AG09319 (cell line): ENCODE measurements at places on chromosomes 12 and 14.

DNA sequence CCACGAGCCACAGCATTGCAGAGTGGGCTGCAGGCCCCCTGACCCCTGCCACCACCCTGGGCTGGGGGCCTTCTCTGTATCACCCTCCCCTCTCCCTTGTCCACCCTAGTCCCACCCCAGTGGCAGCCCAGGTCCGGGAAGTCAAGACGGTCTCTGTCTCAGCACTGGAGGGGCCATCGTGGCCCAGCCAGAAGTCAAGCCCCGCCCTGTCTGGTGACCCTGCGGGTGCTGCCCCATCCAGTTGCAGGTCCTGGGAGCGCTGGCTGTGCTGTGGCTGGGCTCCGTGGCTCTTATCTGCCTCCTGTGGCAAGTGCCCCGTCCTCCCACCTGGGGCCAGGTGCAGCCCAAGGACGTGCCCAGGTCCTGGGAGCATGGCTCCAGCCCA lies 2.7 kb downstream of the PLD4 start:
- DNase-seq = no peak

DNA sequence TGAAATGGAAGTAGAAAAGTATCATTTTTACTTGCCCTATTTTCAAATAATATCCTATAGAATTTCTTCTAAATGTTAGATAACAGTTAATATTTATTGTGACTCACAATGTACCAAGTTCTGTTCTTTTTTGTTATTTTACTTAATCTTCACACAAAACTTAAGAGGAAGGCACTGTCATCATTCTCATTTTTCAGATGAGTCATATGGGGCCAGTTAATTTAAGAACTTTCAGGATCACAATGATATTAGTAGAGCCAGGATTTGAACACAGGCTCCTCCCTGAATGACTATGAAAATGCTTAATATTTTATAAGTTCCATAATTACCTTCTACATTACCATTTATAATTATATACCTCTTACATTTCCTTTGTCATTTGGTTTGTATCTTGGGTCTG lies 10.4 kb upstream of the TMEM260 start:
- no peak for DNase-seq

GRCh38 chr12:44357494-44357893 lies 518.6 kb downstream of the NELL2 start:
- no peak for DNase-seq

- DNase-seq = no peak
Observed at GRCh38 chr12:9049520-9050133, 60.3 kb downstream of the KLRG1 start.

DNA sequence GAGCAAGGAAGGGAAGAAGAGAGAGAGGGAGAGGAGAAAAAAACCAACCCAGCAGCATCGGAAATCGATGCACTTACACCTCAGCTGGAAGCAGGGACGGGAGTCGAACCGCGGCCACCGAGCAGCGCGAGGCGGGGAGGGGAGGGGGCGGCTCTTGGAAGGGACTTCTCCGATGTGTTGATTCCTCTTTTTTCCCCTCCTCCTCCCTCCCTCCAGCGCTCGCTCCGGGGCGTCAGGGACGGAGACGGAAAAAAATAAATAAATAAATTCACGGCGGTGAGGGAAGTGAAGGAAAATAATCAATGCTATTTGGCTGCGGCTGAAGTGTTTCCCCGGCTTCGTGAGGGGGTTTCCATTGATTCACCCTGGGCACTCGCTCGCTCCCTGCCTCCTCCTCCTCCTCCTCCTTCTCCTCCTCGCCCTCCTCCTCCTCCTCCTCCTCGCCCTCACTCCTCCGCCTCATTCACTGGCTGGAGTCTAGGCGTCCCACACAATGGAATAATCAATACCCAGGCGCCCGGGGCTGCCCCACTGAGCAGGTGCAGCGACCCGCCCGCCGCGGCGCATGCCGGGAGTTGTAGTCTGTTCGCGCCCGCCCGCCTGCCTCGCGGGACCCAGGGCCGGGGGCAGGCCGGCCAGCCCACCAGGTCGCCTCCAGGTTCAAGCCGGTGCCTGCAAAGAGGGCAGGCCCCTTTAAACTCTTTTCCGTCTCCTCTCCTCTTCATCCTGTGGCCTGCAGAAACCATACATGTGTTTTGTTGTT lies at the start of gene ZFHX2:
Gene ZFHX2, minus strand, starts transcription at position 500 of the 763 bp plus-strand sequence. CDS start 16,440 bp downstream, outside the sequence.
- no peak for DNase-seq

- no peak for DNase-seq
Observed at GRCh38 chr14:22384167-22384549, 204.9 kb downstream of the DAD1 start.

DNA sequence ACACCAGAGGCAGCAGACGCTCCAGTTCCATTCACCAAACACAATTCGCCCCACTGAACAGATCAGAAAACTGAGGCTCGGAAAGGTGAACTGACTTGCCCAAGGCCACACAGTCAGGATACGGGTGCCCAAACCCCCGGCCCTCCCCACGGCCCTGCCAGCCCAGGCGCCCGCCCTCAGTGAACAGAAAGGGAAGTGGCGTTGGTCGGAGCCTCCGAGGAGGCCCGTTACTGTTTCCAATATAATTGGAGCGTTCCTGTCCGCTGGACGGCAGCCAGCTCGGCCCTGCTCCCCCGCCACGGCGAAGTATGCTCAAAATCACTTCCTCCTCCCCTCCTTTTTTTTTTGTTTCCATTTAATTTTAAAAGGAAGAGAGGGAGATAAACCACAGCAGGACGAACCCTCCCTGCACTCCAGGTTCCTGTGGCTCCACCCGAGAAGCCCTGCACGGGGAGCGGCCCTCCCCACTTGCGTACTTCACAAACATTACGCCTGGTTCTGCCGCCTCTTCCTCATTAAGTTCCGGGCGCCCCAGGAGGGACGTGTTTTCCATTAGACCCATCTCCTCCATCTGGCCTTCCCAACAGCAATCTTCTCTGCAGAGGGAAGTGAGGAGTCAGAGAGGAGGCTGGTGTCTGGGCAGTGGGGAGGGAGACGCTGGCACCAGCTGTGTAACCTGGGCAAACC lies 61.1 kb downstream of the NCOR2 start:
- no peak for DNase-seq

GRCh38 chr14:43438056-43438455 lies 1069.0 kb downstream of the FSCB start:
- no peak for DNase-seq

DNA sequence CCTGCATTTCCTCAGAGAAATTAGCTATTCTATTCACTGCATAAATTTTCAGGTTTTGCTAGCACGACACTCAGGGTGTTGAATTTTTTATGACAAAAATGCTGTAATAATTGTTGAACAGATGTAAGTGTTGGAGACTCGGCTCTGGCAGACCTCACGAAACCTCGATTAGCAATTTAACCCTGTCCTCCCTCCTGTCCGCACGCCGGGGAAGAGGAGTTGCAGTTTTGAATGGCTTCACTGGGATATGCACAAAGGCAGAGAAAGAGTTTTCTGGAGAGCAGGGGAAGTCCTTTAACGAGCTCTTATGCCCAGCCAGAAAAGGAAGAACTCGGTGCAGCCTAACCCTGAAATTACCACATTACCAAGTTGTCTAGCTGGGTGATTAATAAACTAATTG lies 661.1 kb downstream of the VRK1 start:
- no peak for DNase-seq

GRCh38 chr12:45273717-45274271 lies 57.9 kb downstream of the ANO6 start:
- DNase-seq = peak; percentile 76

DNA sequence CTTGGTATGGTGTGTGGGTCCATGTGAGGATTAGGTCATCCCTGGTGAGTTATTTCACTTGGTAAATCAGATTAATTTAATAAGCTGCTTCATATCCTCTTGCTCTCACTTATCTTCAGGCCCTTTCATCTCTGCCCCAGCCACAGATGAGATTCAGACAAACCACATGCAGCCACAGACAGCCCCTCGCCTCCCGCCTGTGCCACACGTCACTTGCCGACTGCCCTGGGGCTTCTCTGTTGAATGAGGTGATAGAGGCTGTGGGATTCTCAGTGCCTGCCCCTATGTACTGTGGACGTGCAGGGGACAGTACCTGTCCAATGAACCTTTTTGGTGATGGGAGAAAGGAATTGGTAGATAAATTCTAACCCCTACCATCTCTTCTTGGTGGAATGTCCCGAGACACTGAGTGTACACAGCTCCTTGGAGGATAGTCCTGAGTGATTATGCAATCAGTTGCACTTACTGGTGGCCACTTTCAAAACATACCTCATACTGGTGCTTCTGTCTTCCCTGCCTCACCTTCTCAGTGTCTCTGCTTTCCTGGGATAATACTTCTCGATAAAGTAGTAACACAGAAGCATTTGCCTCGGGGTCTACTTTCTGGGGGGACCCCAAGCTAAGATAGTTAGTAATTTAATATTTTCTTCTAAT lies 248.7 kb downstream of the TTC6 start:
- DNase-seq = no peak

- no peak for DNase-seq
Observed at GRCh38 chr12:104737791-104738301, 220.2 kb downstream of the SLC41A2 start.

GRCh38 chr12:109497675-109498074 lies 20.2 kb downstream of the UBE3B start:
- no peak for DNase-seq

DNA sequence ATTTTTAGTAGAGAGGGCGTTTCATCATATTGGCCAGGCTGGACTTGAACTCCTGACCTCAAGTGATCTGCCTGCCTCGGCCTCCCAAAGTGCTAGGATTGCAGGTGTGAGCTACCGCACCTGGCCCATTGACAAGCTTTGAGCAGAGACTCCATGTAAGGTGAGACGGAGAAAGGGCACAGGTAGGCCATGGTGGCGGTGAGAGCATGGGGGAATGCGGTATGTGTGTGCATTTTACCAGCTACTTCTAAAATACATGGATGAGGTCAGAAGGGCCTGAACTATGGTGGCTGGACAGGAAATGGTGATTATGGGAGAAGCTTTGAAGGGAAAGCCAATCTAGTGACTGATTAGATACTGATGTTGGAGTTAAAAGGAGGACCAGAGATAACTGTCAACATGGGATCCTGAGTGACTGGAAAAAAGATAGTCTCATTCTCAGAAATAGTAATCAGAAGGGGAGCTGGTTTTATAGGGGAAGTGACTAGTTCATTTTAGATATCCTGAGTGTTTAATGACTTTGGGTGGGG lies 21.9 kb upstream of the PTPRB start:
- no peak for DNase-seq

DNA sequence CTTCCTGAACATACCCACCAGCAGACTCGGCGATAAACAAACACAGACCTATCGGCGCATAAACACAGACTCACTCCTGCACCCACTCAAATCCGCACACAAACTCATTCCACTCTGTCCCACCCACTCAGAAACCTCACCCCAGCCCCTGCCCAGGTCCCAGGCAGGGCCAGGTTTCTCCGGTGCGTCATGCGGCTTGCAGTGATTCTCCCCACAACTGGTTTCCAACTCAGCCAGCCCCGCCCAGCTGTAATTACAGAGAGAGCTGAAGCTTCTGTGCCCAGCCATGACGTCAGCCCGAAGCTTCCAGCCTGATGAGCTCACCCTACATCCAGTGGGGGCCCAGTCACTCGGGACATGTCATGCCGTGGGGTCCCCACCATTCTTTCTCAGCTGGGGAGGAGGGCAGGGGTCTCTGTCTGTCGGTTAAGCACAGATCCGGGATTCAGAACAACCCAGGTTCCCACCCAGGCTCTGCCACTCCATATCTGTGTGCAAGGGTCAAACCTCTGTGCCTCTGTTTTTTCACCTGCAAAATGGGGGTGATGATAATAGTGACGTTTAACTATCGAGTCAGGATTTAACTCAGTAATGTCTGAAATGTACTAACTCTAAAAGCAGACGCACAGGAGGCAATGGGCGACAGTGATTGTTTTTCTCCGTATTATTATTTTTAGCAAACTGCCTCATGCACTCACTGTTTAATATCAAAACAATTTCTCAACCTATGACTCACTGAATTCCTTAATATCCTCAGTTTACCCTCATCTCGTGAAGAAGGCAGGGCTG lies 2.3 kb upstream of the HSPB8 start:
- peak; percentile 72 for DNase-seq

GRCh38 chr12:127046467-127046866 lies 1220.5 kb upstream of the TMEM132C start:
- no peak for DNase-seq

GRCh38 chr14:93041830-93042229 lies 73.9 kb downstream of the ITPK1 start:
- no peak for DNase-seq

DNA sequence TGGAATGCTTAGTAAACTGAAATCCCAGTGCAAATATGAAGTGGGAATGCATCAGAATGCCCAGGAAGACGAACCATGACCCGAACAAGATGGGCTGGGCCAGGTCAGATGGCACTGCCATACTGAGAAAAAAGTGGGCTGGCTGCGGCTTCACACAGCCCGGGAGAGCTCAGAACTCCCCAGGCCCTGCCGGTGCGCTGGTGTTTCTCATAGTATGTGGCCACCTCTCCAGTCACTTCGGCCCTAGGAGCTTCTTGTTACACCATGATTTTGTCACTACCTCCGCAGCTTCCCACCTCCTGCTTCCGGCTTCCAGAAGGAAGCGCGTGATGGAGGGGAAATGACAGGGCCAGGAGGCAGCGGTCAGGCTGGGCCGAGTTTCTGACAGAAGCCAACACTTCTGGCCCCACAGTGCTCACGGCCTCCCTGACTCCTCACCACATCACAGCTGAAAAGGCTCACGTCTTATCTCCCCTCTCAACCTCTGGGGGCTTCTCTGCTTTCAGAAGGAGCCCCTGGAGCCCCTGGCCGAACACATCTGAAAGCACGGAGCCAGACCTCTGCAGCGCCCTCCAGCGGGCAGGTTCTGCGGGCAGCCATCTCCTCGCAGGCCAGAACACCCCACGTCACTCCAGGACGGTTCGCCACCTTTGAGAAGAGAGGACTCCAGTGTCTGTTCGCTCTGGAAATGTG lies 30.7 kb downstream of the DAD1 start:
- DNase-seq = no peak
